ENCODE measurements at places on chromosomes 2 and 18. TPM values are rescaled to one million over a fixed set of nuclear protein-coding genes. Genes with fewer than 3 reads are reported as not detected.

Gene TRAPPC12
- total RNA-seq: 72.7 TPM

Gene MAP3K19
- total RNA-seq: 9.5 TPM

Gene HOXD13
- total RNA-seq: not detected

Gene TMEM163
- 41.3 TPM for total RNA-seq
